CD4-positive, alpha-beta T cell treated with Interleukin-6 at 100 ng/mL for 8 hours (primary cell): ENCODE measurements at places on chromosomes 4 and X.

GRCh38 chr4:8409264-8410065 lies 31.1 kb downstream of the ACOX3 start:
- DNase-seq = peak; percentile 55

GRCh38 chr4:8856835-8857621 lies 14.6 kb downstream of the HMX1 start:
- no peak for DNase-seq

- no peak for DNase-seq
Measured at GRCh38 chr4:82890528-82890900, 439 bp downstream of the SEC31A start.

- no peak for DNase-seq
Measured at GRCh38 chr4:10897076-10897475, 212.5 kb upstream of the CLNK start.

DNA sequence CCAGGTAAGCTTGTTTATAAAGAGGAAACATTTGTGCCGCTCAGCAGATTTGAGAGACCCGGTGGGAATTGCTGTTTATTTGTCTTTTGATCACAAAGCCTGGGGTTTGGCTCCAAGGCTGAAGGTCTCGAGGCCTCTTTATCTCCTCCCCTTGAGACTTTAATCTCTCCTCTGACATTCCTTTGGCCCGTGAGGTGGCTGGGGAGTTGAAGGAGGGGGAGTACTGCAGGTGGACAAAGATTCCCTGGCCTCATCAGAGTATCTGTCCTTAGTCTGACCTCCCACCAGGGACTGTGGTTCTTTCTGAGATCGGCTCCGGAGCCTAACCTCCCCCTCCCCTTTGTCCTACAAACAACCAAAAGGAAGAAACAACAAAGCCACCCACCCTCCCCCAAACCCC lies 216.5 kb downstream of the MID1IP1 start:
- no peak for DNase-seq
